Glomerular endothelial cell (primary cell): ENCODE measurements at places on chromosomes 6 and 20. TPM values are rescaled to one million over a fixed set of nuclear protein-coding genes. Genes with fewer than 3 reads are reported as not detected.

Gene FAM83B
- 0.29 TPM in 2 replicates for total RNA-seq

Gene IMPG1
- not detected in 2 replicates for total RNA-seq

Gene IL22RA2
- not detected in 2 replicates for total RNA-seq

Gene PERP
- 42.8 and 58.1 TPM in 2 replicates for total RNA-seq

Gene MUC22
- total RNA-seq, result not detected in 2 replicates

Gene ZNF334
- 0.73 and 1.1 TPM in 2 replicates for total RNA-seq

Gene MATN4
- not detected in 2 replicates for total RNA-seq

Gene GTPBP2
- total RNA-seq, result 44.9 and 68.1 TPM in 2 replicates

Gene PCSK2
- total RNA-seq, result not detected in 2 replicates

Gene DEFB132
- not detected in 2 replicates for total RNA-seq

Gene MCCD1
- total RNA-seq, result not detected in 2 replicates

Gene IGF2R
- 138 and 191 TPM in 2 replicates for total RNA-seq

Gene ECT2L
- 0.12 TPM in 1 of 2 replicates, not detected in the other for total RNA-seq

Gene NKAIN2
- total RNA-seq, result 0.06 TPM in 1 of 2 replicates, not detected in the other

Gene PBOV1
- not detected in 2 replicates for total RNA-seq

Gene HSPA1L
- 0.44 and 0.53 TPM in 2 replicates for total RNA-seq

Gene VSTM2L
- total RNA-seq, result 2.2 and 2.5 TPM in 2 replicates

Gene SNPH
- 11.6 and 12.2 TPM in 2 replicates for total RNA-seq

Gene SDC4
- total RNA-seq, result 59.4 and 64.3 TPM in 2 replicates
